KBM-7 (cell line): ENCODE measurements at places on chromosomes 1 and 21.
A peak's percentile ranks its signal among the peaks of the same experiment; 100 is the strongest.

DNA sequence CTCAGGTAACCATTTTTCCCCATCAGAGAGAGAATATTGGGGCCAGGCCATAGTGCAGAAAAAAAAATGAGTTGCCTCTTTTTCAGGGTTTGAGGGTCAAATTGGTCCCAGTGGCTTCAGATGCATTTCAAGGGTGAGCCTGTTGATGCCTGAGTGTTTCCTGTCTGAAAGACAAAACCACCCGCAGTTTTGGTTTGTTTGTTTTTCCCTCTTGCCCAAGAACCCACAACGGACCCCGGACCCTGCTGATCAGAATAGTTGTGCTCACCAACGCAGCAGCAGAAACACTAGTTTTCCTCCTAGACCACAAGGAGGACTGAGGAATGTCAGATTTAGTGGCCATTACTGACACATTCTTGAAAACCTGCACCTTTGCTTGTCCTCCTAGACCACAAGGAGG, 1433.1 kb downstream of the PLA2G4A start:
- no peak for DNase-seq

DNA sequence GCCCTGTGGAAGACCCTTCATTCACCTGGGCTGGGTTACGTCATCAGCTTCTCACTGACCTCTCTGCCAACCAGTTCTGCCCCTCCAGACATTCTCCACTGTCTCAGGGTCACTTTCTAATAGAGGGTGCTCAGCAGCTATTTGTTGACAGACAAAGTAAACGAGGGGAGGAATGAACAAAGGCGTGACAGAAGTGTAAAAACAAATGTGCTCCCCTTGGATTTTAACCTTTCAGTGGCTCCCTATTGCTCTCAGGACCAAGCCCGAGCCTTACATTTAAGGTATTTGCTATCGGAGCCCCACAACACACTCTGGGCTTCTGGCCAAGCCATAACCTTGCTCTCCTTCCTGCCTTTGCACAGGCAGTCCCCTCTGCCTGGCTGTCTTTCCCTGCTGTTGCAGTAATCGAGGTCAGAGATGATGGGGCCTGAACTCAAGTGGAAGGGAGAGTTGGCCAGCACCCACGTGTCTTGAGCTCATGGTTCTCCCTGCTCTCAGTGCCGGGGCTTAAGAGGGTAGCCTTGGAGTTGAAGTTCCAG, 9.3 kb upstream of the MARCKSL1 start:
- DNase-seq, result peak; percentile 43

DNA sequence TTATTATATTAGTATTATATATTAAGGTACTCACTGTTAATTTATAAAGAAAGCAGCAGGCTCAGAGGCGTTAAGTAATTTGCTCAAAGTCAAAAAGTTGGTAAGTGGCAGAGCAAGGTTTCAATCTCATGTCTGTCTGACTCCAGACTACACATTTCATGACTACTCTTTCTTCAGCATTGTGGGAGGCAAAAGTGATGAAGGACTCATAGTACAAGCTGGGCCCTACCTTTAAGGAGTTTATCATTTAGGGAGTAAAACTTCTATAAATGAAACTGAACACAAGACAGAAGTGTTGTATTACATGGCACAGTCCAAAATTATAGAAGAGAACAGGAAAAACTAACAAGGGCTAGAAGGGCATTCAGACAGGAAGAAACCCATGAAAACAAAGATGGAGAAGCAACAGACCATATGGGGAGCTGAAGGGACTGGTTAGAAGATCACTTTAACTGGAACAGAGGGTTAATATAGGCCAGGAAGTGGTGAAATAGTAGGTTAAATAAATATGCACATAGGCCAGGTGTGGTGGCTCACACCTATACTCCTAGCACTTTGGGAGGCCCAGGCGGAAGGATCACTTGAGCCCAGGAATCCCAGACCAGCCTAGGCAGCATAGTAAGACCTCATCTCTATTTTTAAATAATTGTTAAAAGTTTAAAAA, 11.5 kb downstream of the SORT1 start:
- DNase-seq, result no peak

GRCh38 chr1:164210211-164210739, 348.7 kb upstream of the PBX1 start:
- DNase-seq, result no peak
